ENCODE measurements at places on chromosomes 16 and 17.

GRCh38 chr17:80283116-80283852 is 22.6 kb downstream of the RNF213 start:
- DNase-seq = no peak

DNA sequence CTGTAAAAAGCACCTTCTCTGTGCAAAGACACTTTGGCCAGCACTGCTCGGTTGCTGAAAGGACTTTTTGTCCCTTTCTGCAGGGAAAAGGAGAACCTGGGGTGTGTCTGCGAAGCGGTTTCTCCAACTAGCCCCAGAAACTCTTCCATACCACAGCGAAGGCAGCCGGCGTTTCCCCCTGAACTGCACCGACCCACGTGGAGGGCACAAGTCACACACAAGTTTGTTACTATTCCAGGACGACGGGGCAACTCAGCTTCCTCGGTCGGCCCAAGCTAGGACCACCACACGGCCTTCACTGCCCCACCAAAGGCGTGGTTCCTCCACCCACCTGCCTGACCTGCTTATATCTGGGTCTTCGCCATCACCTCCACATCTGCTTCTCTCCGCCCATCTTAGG is 1.9 kb downstream of the RTN4RL1 start:
- no peak for DNase-seq

- DNase-seq = peak; percentile 38
These were observed 64.0 kb downstream of the CYB561 start for GRCh38 chr17:63382136-63382535.

DNA sequence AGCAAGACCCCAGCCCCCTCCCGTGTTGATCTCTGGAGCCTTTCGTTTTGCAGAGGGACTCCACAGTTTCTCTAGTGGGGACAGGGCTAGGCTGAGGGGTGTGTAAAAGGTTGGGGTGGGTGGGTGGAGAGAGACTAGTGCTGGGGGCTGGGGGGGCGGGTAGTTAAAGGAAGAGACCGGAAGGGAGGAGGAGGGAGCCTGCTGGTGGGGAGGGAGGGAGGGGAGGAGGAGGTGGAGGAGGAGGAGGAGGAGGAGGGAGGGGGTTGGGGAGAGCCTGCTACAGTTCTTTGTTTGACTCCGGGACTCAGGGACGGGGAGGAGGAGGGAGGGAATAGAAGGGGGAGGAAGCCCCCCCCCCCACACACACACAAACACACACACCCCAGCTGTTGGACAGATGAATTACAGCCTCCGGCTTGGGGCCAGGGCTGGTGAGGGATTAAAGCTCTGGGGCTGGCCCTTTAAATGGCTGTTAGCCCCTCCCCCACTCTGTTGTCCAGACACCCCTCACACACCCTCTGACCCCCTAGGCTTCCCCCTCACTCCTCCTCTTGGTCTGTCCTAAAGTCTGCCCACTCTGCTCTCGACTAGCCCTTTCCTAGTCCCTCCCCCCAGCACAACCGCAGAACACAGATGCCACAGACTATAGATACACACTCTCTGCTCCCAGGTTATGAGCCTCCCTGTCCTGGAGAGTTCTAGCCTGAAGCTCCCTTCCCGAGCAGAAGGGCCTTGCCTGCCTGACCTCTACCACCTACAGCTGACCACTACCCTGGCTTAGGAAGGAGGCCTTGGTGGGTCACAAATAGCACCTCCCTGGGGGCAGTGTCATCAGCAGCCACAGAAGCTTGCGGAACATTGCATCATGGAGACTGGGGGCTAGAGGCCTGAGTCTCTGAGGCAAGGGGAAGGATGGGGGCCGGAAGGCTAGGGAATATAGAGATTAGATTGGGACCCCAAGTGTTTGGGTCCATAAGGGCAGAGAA is 4.4 kb downstream of the KDM6B start:
- DNase-seq = peak; percentile 48

DNA sequence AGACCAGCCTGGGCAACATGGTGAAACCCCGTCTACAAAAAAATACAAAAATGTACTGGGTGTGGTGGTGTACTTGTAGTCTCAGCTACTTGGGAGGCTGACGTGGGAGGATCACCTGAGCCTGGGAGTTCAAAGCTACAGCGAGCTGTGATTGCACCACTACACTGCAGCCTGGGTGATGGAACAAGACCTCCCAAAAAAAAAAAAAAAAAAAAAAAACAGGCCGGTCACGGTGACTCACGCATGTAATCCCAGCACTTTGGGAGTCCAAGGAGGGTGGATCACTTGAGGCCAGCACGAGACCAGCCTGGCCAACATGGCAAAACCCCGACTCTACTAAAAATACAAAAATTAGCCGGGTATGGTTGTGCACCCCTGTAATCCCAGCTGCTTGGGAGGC is 12.7 kb upstream of the APPBP2 start:
- DNase-seq = peak; percentile 52

- DNase-seq = peak; percentile 84
These were observed 32.5 kb upstream of the ARHGAP44 start for GRCh38 chr17:12756786-12757185.

GRCh38 chr16:19809693-19810092 is 75.0 kb downstream of the GPRC5B start:
- DNase-seq = no peak

- DNase-seq = no peak
These were observed 18.6 kb downstream of the GGA2 start for GRCh38 chr16:23491490-23492391.

GRCh38 chr17:4998027-4998731 is 429 bp downstream of the KIF1C start:
- DNase-seq = no peak
